Spinal cord (tissue), 10 donors: ENCODE measurements at places on chromosomes 3 and 15. TPM values are rescaled to one million over a fixed set of nuclear protein-coding genes. Genes with fewer than 3 reads are reported as not detected.

- DNase-seq = no peak
- no peaks in the 10 kb centered on the region for H3K4me1 ChIP-seq
- no peak overlapping the region for H3K27ac ChIP-seq
These were observed 103.5 kb upstream of the CCDC54 start for GRCh38 chr3:107273771-107274170.

- no peak overlapping the region for H3K27ac ChIP-seq
- DNase-seq = no peak
- H3K4me3 ChIP-seq = no peak overlapping the region
- H3K27me3 ChIP-seq = no peaks in the 10 kb centered on the region
- H3K4me1 ChIP-seq = peaks cover 12% of the 10 kb centered on the region
These were observed 130.3 kb downstream of the GHSR start for GRCh38 chr3:172317984-172318383.

DNA sequence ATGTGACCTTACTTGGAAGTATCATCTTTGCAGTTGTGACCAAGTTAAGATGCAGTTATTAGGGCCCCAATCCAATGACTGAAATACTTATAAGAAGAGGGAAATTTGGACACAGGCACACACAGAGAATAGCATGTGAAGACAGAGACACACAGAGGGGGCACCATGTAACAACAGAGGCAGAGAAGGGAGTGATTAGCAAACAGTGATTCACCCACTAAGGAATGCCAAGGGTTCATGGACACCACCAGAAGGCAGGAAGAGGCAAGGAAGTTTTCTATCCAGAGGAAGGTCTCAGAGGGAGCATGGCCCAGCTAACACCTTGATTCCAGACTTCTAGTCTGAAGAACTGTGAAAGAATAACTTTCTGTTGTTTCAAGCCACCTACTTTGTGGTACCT lies 25.0 kb downstream of the SIDT1 start:
- H3K27ac ChIP-seq = no peak overlapping the region
- H3K4me3 ChIP-seq = no peak overlapping the region
- no peaks in the 10 kb centered on the region for H3K36me3 ChIP-seq
- DNase-seq = no peak

- H3K4me1 ChIP-seq = no peaks in the 10 kb centered on the region
- DNase-seq = no peak
- H3K27ac ChIP-seq = no peak overlapping the region
These were observed 27.8 kb upstream of the C15orf40 start for GRCh38 chr15:83039206-83039605.

- H3K36me3 ChIP-seq = no peaks in the 10 kb centered on the region
- H3K4me1 ChIP-seq = no peaks in the 10 kb centered on the region
- H3K27me3 ChIP-seq = no peaks in the 10 kb centered on the region
- no peak overlapping the region for H3K27ac ChIP-seq
These were observed 254.8 kb upstream of the EOMES start for GRCh38 chr3:27976933-27977332.

DNA sequence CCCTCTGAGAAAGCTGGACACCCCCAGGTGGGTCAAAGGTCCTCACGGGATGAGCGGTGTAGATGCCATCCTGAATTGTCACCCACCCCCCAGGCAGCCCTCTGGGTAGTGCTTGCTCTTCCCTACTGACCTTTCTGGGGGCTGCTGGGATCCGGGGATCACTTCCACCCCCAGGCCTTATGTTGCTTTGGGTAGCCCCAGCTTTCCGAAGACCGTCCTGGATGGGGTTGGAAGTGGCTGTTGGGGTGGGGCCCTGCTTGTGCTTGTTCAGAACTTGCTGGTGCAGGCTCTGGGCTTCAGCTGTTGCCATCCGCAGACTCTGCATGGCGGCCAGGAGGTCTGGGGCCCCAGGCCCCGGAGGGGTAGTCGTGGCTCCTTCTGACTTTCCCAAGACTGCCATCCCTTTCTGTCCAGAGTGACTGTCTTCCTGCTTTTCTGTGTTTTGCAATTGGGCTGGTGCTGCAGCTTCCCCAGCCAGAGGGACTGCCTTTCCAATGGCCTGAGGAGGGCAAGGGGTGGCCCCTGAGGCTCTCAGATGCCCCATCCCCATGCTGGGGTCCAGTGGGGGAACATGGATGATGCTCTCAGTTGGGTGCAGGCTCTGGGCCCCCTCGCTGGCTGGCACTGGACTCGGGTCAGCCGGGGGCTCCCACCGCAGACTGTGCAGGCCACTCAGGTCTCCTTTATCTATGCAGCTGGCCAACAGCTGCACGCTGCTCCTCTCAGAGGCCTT lies 6.3 kb downstream of the XIRP1 start:
- H3K27me3 ChIP-seq = no peaks in the 10 kb centered on the region
- H3K36me3 ChIP-seq = peaks cover 8% of the 10 kb centered on the region
- peaks cover 36% of the 10 kb centered on the region for H3K4me1 ChIP-seq
- H3K4me3 ChIP-seq = no peak overlapping the region
- DNase-seq = no peak

DNA sequence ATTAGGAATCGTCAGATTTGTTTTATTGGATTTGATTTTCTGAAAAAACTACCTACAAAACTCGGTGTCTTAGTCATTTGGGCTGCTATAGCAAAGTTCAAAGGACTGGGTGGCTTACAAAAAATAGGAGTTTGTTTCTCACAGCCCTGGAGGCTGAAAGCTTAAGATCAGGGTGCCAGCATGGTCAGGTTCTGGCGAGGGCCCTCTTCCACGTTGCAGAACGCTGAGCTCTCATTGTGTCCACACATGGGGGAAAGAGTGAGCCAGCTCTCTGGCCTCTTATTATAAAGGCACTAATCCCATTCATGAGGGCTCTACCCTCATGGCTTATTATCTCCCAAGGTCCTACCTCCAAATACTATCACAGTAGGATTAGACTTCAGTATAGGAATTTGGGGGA lies 40.6 kb upstream of the MRPS22 start:
- H3K27ac ChIP-seq = no peak overlapping the region
- DNase-seq = no peak
- no peaks in the 10 kb centered on the region for H3K27me3 ChIP-seq
- no peak overlapping the region for H3K4me3 ChIP-seq
- H3K36me3 ChIP-seq = no peaks in the 10 kb centered on the region
- no peaks in the 10 kb centered on the region for H3K4me1 ChIP-seq

CLDN18 gene
- not detected for total RNA-seq

AP2M1 gene
- total RNA-seq = 293 TPM

SERPINI1 gene
- total RNA-seq = 127 TPM
